ENCODE measurements at places on chromosomes 3 and 15.
A peak's percentile ranks its signal among the peaks of the same experiment; 100 is the strongest.

DNA sequence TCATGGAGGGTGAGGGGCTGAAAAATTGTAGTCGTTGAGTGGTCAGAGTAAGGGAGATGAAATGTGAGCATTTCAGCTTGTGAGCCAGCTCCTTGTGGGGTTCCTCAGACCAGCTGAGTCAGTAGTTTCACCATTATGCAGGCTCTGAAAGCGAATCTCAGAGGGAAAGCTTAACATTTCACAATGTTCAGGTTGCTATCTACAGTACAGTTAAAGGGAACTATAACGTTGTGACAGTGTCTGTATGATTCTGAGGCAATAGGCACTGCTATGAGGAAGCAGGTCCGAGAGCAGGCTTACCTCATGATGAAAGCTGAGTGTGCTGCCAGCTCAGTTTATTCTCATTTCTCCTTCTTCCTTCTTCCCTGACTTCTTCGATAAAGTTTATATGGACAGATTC, 469.6 kb downstream of the EDEM1 start:
- no peak for DNase-seq

DNA sequence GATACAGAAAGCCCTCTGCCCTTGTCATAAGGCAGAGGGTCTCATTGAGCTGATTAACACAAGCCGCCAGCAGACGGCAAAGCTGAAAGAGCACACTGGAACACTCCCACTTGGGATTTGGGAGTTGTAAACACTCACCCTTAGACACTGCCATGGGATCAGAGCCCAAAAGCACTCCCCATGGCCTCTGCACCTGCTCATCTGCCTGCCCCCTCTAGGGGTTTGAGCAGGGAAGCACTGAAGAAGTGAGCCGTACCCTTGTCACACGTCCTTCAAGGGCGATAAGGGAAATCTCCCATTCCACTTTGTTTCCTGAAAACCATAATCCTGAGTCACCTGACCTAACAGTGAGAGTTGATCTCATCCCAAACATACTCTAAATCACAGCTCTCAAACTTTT, 14.7 kb downstream of the FSIP1 start:
- no peak for DNase-seq

DNA sequence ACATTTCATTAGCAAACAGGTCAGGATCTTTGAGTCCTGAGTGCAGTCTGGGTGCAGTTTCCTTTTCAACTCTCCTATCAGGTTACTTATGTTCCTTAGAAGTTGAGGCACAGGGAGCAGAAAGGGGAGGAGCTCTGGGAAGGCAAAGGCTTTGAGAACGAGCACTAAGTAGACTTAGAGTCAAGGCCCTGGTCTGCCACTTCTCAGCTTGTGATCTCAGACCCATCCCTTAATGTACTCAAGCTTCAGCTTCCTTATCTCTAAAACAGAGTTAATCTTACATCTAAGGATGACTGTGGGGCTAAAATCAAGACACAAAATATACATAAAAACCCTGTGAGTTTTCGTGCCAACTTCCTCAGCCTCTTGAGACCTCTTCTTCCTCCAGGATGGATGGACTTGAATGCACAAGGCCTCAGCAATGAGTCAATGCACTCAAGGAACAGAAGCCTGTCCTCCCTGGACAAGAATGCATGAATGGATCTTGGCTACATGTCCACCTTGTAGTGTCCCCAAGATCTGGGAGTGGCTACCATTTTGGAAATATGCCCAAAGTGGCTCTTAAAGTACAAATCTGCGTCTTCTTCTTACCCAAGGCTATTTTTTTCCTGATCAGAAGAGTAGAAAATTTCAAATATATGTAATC, 105.1 kb downstream of the WDR76 start:
- DNase-seq = no peak

DNA sequence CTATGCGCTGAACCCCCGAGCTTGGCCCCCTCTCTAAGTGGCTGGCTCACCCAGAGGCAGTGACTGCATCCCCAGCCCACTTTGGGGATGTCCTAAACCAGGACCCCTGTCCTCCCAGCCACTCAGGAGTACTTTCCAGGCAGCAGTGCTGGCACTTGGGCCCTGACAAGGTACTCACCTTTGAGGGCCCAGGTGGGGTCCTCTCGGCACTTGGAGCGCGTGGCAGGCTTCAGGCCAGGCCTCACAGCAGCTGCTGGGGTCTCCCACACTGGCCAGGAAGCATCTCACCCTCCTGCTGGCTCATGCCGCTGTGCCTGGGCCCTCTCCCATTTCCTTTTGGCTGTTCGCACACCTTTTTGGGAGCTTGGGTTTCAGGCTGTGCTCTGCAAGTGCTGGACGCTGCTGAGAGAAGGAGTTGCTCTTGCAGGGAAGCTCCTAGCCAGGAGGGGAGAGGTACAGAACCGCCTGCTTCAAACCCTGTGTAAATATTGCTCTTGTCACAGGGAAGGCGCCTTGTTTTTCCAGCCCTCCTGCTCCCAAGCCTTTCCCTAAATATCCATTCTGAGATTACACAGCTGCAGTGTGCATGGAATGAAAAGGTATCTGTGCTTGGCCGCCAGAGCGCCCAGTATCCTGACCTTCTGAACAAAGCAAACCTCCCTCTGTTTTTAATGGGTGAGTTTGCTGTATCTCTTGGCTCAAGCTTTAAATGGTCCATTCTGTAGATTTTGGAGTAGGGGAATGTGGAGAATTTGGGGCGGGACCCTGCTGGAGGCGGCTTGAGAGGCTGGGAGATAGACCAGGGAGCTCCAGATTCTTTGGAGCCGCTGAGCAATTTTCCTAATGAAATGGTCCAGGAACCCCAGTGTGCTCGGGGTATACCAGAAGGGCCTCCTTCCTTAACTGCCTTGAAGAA, 45.6 kb downstream of the DNASE1L3 start:
- peak; percentile 49 for DNase-seq

DNA sequence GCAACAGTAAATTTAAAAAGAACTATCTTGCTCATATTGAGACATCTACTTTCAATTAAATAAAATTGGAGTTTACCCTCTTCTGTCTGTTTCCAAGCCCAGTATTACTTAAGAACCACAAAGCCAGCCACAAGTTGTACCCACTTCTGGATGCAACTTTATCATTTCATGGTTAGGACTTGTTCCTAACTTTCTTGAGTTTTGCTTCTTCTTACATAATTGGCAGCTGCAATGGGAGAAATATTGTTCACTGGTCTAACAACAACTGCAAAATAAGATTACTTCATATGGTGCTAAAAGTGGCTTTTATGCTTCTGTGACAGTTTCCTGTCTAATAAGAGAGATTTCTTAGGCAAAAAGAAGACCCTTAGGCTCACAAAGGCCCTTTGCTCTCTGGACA, 240.6 kb downstream of the OTOL1 start:
- DNase-seq = no peak

DNA sequence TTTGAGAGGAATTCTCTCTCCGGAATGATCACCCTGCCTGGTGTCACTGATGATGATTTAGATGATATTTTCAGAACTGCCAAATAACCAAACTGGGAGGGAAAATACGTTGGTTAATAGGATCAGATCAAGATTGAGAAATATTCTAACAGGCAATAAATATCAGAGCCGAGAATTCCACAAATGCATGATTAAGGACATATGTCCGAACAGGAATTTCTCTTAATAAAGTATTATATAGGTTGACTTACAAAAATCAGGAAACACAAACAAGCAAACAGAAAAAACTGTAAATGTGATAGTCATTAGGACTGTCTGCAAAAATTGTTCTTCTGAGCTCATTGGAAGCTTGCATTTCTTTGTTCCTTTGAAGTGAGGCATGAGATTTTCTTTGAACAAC, 75.1 kb upstream of the PHLDB2 start:
- DNase-seq = no peak

GRCh38 chr15:48103647-48104046, 17.1 kb upstream of the SLC24A5 start:
- no peak for DNase-seq

DNA sequence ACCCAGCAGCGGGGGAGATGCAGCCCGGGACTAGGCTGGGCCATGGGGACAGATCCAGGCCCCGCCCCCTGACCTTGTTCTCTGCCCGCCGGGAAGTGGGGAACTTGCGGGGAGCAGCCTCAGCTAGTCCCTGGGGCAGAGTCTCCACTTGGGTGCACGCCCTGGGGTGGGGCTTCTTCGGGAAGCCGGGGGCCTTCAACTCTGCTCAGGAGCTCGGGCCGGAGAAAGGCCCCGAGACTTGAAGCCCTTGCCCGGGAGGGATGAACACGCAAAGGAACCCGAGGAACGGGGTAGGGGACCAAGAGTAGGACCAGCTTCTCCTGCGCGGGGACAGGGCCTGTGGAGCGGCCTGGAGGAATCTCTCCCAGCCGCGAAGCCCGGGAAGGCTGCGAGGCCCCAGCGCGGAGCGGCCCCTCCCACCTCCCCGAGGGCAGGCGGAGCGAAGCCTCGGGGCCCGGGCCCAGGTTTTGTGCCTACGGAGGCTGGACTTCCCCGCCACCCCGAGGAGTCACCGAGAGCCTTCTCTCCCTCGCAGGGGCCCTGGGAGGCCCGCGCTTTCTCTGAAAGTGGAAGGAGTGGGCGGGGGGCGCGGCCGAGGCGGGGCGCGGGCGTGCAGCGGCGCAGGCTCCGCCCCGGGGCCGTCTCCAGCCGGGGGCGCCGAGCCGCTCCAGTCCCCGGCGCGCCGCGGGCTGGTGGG, at the start of gene ITPKA:
ITPKA (plus strand) TSS at position 670 of the 697 bp plus-strand sequence. CDS start 54 bp downstream, outside the sequence.
- DNase-seq = peak; percentile 24

GRCh38 chr15:47610736-47611135, 106.6 kb upstream of the SEMA6D start:
- no peak for DNase-seq

- DNase-seq = no peak
These were observed 4.0 kb upstream of the SATB1 start for GRCh38 chr3:18428991-18429745.

GRCh38 chr3:179666436-179667035, 13.7 kb downstream of the USP13 start:
- DNase-seq = peak; percentile 74

GRCh38 chr15:75023181-75023871, at the start of gene PPCDC:
Gene PPCDC, plus strand, starts transcription at chr15:75023590. Its CDS starts 4,729 bp downstream, at chr15:75028319.
- DNase-seq = peak; percentile 92

- no peak for DNase-seq
These were observed 326.0 kb upstream of the ONECUT1 start for GRCh38 chr15:53116169-53116568.

- no peak for DNase-seq
These were observed 16.7 kb downstream of the HCN4 start for GRCh38 chr15:73352082-73352481.

GRCh38 chr3:129180461-129180860, 3.2 kb downstream of the CNBP start:
- no peak for DNase-seq

- no peak for DNase-seq
These were observed 52.3 kb upstream of the HACD2 start for GRCh38 chr3:123637131-123637530.

GRCh38 chr15:96274698-96275097, 55.8 kb upstream of the NR2F2 start:
- DNase-seq = no peak

DNA sequence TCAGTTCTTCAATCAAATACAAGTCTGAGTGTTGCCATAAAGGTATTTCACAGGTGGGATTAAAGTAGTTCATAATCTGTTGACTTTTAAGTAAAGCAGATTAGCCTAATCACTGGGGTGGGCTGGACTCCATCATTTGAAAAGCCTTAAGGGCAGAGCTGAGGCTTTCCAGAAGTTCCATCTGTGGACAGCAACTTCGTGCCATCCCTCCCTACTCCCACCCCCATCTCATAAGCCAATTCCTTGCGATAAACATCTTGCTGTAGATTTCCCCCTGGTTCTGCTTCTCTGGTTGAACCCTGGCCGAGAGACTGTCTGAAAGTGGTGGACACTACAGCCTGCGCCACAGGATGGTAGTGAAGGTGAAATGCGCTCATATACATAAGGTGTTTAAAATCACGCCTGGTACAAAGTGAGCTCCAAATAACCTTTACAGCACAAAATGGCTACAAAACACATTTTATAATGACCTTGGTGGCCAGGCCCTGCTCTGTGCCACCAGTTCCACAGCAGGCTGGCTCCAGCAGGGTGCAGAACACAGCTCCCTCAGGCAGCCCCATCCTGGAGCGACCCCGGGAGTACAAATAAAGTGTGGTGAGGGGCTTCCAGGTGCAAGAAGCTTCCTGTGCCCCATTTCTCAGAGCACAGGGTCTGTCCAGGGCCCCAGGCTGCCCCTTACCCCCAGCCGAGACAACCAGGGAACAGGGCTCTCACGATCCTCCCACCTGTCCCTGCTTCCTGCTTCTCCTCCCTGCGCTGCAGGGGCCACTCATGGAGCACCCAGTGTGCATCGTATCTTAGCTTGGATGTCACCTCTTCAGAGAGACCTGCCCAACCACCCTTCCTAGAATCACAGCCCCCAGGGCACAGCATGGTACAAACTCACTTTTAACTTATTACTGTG, 25.8 kb upstream of the GATA2 start:
- DNase-seq = no peak

DNA sequence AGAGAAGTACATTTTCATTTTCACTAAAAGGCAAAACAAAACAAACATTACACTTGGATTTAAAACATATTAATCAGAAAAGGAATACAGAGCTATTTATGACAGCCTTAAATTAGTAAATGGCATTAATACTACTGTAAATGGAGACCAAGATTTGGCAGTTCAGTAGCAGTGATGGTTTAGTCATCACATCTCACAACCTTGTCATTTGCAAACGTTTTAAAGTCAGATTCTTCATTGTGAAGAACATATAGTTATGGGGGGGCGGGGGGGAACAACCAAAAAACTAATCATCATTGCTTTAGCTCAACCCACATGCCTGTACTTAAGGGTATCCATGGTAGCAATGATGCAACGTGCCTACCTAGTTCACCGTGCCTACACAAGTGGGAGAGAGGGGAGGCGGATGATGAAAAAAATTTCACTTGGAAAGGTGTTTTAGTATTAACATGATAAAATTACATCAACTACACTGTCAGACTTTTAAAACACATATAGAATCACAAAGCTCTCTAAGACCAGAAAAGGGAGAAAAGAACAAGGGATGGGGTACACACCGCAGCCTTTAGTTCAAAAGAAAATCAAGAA, 40.1 kb downstream of the DLG1 start:
- no peak for DNase-seq

DNA sequence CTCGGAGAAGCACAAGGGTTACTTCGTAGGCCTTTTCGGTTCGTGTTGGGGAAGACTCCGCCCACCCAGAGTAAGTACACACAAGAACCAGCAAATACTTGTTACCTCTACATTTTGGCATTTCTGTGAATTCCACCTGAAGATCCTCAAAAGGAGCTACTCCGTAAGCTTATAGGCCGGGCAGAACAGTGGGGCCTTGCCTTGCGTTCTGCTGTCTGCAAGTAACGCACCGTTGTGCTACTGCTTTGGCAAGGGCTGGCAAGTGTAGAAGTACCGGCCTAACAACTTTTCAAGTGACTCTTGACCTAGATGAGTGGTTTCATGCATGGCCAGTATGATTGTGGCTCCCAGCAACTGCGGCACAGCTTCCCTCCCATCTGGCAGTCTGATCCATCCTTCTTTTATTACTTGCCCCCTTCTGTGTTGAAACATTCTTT, 6.4 kb upstream of the DNAAF4 start:
- no peak for DNase-seq

GRCh38 chr15:93252780-93253179, 163.8 kb upstream of the RGMA start:
- DNase-seq = no peak

GRCh38 chr3:99627062-99627826, 11.2 kb upstream of the COL8A1 start:
- DNase-seq = no peak

Data from NCI-H1092 (cell line).